Aortic smooth muscle cell (primary cell): ENCODE measurements at places on chromosomes 16 and 17. TPM values are rescaled to one million over a fixed set of nuclear protein-coding genes. Genes with fewer than 3 reads are reported as not detected.

The MT1M gene
- 1.1 and 2.0 TPM in 2 replicates for total RNA-seq

The IGF2BP1 gene
- 0.26 and 0.62 TPM in 2 replicates for total RNA-seq

The RNF222 gene
- not detected in 2 replicates for total RNA-seq

The TUFM gene
- total RNA-seq, result 81.1 and 100 TPM in 2 replicates

The TEX14 gene
- under 0.01 TPM in 2 replicates for total RNA-seq

The RND2 gene
- total RNA-seq, result 0.12 and 0.13 TPM in 2 replicates

The AOC3 gene
- 0.26 and 0.44 TPM in 2 replicates for total RNA-seq
